Stimulated activated CD4-positive, alpha-beta T cell treated with anti-CD3 and anti-CD28 coated beads, Interleukin-12 subunit alpha, Interleukin-12 subunit beta, amount 100 ng/mL, for 4 hours (primary cell): ENCODE measurements at places on chromosomes 7 and 10.

DNA sequence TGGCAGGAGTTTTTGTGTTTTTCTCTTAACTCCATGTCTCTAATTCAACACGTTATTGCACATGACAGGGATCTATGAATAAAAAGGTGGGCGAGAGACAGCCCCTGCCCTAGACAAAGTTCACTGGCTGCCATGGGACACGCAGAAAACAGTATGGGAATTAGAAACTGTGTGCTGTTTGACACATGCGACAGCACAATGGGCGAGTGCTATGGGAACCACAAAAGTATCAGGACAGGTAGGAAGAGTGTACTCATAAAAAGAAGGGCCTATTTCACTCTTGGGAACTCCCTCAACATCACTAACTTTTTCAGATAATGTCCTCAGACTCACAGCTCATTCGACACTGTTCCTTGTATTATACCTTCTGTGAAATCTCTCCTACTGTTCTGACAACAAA is 45.7 kb downstream of the MINDY3 start:
- no peak for DNase-seq

GRCh38 chr7:77465256-77465655 is 49.1 kb upstream of the GSAP start:
- DNase-seq: no peak

DNA sequence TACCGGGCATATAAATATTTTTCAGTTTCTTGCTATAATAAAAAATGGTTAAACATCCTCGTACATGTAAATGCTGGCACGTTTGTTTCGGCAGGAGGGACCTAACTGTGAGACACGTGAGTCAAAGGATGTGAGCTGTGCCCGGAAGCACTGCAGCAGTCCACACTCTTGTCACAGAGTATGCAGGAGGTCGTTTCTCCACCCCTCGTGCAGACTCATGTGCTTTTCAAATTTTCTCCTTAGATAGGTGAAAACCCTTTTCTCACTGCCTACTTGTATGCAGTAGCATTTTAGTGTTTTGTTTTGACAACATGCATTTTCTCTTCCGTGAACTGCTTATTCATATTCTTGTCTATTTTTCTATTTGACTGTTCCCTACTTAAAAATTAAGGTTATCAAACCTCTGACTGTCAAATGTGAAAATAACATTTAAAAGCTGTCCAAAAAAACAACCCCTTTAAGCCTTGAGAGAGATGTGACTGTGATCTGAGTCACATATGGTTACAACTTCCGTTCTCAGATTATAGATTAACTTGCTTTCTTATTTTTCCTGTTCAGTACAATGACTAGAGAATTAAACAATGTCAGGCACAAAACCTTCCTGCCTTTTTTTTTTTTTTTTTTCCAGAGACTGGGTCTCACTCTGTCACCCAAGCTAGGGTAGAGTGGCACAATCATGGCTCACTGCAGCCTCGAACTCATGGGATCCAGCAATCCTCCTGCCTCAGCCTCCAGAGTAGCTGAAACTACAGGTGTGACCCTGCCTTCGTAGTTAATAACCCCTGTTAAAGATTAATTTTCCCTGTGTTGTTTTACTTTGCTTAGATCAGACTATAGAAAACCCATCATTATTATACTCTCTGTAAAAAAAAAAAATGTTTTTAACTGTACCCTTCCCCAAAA is 45.1 kb downstream of the DPY19L1 start:
- DNase-seq: peak; percentile 19

- no peak for DNase-seq
Observed at GRCh38 chr10:422241-422640, 267.2 kb downstream of the DIP2C start.

GRCh38 chr10:4661511-4662255 is 164.3 kb upstream of the AKR1E2 start:
- DNase-seq: no peak

DNA sequence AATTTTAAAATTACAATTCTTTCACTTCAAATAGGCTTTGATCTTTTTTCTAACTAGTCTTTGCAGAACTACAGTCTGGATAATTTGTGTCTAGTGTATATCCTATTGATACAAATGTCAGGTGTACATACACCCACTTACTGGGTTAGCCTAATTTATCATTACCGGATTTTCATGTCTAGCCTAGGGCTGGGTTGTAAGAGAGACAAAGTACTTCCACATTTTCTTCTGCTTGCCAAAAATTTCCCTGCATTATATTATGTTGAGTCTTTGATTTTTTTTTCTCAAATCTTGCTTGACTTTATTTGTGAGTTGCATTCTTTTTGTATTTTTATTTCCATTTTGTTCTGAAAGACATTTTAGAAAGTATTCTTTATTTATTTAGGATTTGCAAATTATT is 284.8 kb upstream of the FZD8 start:
- no peak for DNase-seq

GRCh38 chr10:126847666-126848065 is 57.6 kb upstream of the DOCK1 start:
- no peak for DNase-seq

DNA sequence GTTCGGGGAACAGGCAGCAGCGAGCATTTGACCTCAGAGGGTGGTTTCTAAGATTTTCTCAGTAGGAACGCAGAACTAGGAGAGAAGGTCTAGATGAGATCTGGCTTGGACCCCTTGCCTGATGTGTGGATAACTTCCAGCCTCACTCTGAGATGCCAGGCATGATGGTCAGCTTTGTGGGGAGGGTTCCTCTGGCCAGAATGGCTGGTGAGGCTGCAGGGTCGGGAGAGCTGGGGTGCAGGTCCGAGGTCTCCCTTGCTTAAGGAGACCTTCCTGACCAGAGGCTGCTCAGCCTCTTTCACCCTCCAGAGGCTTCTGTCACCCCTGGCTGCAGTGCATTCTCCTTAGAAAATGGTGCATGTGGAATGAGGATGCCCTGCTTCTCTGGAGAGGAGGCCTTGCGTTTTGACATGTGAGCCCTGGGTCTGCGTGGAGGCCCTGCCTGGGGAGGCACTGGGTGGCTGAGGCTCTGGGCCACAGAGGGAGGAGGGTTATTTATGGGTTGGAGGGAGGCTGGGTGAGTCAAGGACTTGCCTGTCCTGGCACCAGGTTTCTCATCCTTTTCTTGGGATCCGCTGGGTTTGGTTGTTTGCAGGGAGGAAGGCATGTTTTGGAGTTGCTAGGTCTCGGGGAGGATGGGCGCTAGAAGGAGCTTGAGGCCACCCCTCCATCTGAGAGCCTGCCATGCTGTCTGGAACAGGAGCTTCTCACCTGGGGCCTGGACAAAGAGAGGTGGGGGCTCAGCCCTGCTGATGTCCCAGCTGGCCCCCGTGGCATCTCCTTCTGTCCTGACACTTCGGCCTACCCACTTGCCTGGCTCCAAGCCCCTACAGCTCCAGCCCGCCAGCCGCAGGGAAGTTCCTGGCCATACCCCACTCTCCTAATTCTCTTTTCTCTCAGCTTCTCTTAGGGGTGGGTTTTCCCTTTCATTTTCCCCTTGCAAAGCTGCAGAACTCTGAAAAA is 3.9 kb downstream of the FAM241B start:
- DNase-seq: no peak

DNA sequence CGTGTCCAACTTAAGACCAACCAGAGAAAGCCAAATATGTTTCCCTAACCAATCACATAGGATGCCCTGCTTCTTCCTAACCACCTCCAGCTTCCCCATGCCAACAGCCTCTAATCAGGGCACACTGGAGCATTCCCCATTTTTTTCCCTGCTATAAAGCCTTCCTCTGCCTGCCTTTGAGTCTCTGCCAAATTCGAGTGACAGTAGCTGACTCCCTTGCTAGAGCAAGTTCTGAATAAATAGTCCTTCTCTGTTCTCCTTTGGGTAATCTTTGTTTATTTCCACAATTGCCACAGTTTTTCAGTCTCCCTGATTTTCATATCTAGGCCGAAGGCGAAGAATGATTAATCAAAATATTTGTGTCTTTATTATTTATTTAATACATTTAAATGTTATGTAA is 96.7 kb downstream of the ANLN start:
- DNase-seq: no peak

GRCh38 chr7:100745184-100745583 is 11.8 kb downstream of the ZAN start:
- DNase-seq: no peak

GRCh38 chr10:77190291-77190690 is 447.3 kb downstream of the KCNMA1 start:
- DNase-seq: no peak

DNA sequence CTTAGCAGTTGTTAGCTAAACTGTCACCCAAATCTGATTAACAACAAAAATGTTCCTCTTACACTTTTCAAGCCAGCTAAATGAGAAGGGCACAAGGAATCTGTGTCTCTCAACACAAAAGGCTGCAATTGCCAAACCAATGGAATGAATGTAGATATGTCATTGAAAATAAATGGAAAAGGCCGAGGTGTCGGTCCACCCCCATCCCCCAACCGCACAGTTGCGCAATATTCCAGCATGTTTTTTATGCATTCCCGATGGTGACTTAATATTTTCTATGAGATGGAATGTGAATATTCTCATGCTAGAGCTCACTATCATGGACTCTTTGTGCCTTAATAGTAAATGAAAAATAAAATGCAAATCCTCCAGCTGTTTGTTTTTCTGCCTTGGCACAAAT is 181.6 kb upstream of the LRGUK start:
- DNase-seq: no peak

DNA sequence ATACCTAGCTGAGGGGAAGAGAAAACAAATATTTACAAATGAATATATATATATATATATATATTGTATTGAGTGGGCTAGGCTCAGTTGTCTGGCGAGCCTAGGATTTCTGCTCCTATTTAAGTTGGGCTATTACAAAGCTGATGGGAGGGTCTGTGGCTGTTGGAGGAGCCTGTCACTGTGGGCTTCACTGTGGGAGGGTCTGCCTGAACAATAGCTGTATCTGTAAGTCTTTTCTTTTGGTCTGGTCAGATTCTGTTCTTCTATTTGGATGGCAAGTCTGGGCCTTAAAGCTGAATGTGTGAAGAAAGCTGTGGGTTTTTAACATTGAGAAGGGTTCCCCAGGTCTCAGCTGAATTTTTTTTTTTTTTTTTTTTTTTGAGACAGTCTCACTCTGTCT is 220.6 kb upstream of the LYZL1 start:
- no peak for DNase-seq

- no peak for DNase-seq
Observed at GRCh38 chr10:60413306-60414012, 23.8 kb upstream of the ANK3 start.

- DNase-seq: no peak
Observed at GRCh38 chr7:112881-113280, 79.5 kb upstream of the FAM20C start.

- DNase-seq: no peak
Observed at GRCh38 chr7:127066974-127067373, 185.8 kb downstream of the GRM8 start.

DNA sequence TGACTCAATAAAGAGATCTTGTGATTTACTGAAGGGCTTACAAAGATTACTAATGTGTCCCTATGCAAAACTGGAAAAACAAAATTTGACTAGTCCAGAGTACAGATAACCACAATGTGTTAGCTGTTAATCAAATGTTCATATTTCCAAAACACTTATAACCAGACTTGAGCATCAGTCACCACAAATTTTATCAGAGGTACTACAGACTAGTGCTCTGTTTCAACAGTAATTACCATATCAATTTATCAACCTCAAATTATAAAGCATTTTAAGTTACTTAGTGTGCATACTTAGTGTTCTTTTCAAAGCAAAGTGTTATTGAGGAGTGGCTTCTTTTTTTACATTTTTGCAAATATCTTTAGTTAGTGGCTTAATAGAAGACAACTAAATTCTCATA is 765.9 kb downstream of the GRM8 start:
- no peak for DNase-seq

DNA sequence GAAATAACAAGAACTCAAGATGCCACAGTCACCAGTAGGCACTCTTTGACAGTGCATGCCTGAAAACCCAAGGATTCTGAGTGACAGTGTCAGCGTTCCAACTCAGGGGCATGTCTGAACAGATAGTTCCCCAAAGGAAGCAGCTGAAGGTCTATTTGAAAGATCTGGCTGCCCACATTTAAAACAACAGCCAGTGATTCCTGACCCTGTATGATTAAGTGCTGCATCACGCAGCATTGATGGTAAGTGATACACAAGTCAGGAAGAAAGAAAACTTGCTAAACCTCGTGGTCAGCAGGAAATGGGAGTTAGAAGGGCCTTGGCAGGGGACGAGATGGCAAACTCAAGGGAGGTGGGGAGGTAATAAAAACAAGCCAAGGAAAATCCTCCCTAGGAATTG is 1013.1 kb downstream of the TYW1 start:
- DNase-seq: no peak

- no peak for DNase-seq
Observed at GRCh38 chr10:870564-871166, 60.8 kb downstream of the LARP4B start.

- peak; percentile 16 for DNase-seq
Observed at GRCh38 chr7:155009570-155010157, 6.7 kb upstream of the PAXIP1 start.

- no peak for DNase-seq
Observed at GRCh38 chr7:148382596-148382995, 208.0 kb upstream of the C7orf33 start.

DNA sequence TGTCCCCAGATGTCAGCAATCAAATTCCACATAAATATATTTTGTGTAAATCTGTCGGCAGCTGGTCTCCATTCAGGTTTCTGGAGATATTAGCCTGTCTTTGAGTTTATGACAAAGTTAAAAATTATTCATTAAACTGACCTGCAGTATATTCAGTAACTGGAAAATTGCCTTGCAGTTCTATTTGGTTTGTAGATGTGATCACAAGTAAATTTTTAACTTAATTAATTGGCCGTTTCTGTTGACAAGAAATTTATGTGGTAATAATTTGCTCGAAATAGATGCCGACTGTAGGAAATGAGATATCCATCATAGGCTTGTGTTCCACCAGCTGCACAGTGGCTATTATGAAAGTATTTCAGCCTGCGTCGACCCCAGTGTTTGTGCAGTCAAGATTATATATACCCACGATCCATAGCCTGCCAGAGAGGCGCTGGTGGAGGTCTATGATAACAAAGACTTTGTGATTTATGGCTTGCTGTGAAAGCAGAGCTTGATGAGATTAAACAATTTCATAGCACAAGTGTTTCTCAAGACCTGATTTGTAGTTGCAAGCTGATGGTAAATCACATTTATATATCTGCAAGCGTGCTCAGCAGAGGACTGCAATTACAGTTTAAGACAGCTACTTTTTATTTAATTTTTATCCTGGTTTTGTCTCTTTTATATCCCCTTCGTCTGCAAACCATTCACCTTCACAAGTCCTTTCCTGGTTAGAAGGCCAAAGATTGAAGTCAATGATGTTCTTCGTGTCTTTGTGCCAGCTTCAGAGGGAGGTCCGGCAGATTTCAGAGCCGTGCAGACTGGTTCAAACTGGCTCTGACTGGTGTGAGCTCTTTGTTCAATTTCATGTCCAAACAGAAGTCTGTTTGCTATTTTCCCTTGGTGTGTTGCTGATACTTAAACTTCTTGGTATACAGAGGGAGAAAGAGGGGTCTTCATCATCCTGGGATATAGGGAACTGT is 850.9 kb downstream of the LRMDA start:
- no peak for DNase-seq

DNA sequence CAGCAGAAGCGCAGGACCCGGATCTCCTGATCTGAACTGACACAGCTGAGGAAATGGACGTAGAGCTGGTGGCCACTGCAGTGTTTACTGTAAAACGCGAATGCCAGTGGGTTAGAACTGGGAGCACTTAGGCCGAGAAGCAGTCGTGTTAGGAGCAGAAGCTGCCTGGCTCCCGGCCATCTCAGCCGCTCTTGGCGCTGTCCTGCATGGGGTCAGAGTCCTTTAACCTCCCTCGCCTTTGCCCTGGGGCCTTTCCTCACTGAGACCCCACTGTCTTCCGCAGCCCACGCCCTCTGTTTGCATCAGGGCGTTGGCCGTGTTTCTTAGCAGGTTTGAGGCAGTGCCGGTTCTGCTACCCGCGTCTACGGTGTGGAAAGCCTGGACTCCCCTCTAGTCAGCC is 24.6 kb downstream of the DYNC2I1 start:
- no peak for DNase-seq
